ENCODE measurements at places on chromosomes 1 and 21. TPM values are rescaled to one million over a fixed set of nuclear protein-coding genes. Genes with fewer than 3 reads are reported as not detected.

C1orf94 gene
- total RNA-seq = not detected

IGFN1 gene
- total RNA-seq = 65.4 TPM

OR2T34 gene
- total RNA-seq = not detected

LAMC1 gene
- total RNA-seq = 138 TPM

PLA2G2C gene
- total RNA-seq = not detected

GUCA2B gene
- total RNA-seq = not detected

ALX3 gene
- not detected for total RNA-seq

TNFRSF4 gene
- total RNA-seq = not detected

LCE1F gene
- not detected for total RNA-seq

TFF1 gene
- not detected for total RNA-seq

TNFSF4 gene
- 1.8 TPM for total RNA-seq

ETNK2 gene
- total RNA-seq = 5.3 TPM

CLCNKA gene
- total RNA-seq = not detected

FAM72C gene
- total RNA-seq = 2.3 TPM

RIMS3 gene
- total RNA-seq = 4.2 TPM

PLA2G2D gene
- total RNA-seq = not detected

DCDC2B gene
- total RNA-seq = not detected

CAMSAP2 gene
- 16.1 TPM for total RNA-seq

ATP6V1G3 gene
- not detected for total RNA-seq

KIF26B gene
- total RNA-seq = 1.1 TPM

ZYG11A gene
- total RNA-seq = 4.2 TPM

PLEKHA6 gene
- total RNA-seq = 36.3 TPM

ADCY10 gene
- not detected for total RNA-seq

CASZ1 gene
- 0.58 TPM for total RNA-seq

SARS1 gene
- 154 TPM for total RNA-seq

CYP2J2 gene
- 4.5 TPM for total RNA-seq

LRRC3 gene
- total RNA-seq = not detected

RAB3GAP2 gene
- 19.8 TPM for total RNA-seq

FLG2 gene
- total RNA-seq = not detected

ASCL5 gene
- total RNA-seq = 0.07 TPM

IQCC gene
- total RNA-seq = 5.5 TPM

PAQR6 gene
- total RNA-seq = not detected

CIART gene
- total RNA-seq = 15.3 TPM

BACE2 gene
- 23.5 TPM for total RNA-seq

NLRP3 gene
- not detected for total RNA-seq

TSPEAR gene
- total RNA-seq = not detected

TARS2 gene
- 32.8 TPM for total RNA-seq

CA6 gene
- not detected for total RNA-seq

KRTAP19-4 gene
- total RNA-seq = not detected

RAB7B gene
- 1.1 TPM for total RNA-seq

RNU1-2 gene
- not detected for total RNA-seq
